ENCODE measurements at places on chromosomes 5 and 9. TPM values are rescaled to one million over a fixed set of nuclear protein-coding genes. Genes with fewer than 3 reads are reported as not detected.

The SLC34A1 gene
- not detected for total RNA-seq

The OTULINL gene
- 0.80 TPM for total RNA-seq

The PCDH12 gene
- not detected for total RNA-seq

The SPOCK1 gene
- total RNA-seq, result not detected

The TAF11L10 gene
- not detected for total RNA-seq

The PCDHGA1 gene
- 0.53 TPM for total RNA-seq

GRCh38 chr9:133612816-133613215 lies 3.6 kb upstream of the FAM163B start:
- no peaks in the 10 kb centered on the region for H3K36me3 ChIP-seq
- H3K4me1 ChIP-seq, result no peaks in the 10 kb centered on the region
- H3K27me3 ChIP-seq, result no peaks in the 10 kb centered on the region
- no peak for DNase-seq

GRCh38 chr5:57857696-57858095 lies 375.1 kb upstream of the ACTBL2 start:
- H3K27me3 ChIP-seq, result no peaks in the 10 kb centered on the region
- no peak for DNase-seq
- no peak overlapping the region for H3K4me3 ChIP-seq
- H3K27ac ChIP-seq, result no peak overlapping the region
- H3K36me3 ChIP-seq, result no peaks in the 10 kb centered on the region
- H3K4me1 ChIP-seq, result no peaks in the 10 kb centered on the region

GRCh38 chr5:113119246-113119924 lies 142.8 kb downstream of the DCP2 start:
- peaks cover 3% of the 10 kb centered on the region for H3K27me3 ChIP-seq
- H3K4me3 ChIP-seq, result no peak overlapping the region
- H3K27ac ChIP-seq, result no peak overlapping the region
- no peaks in the 10 kb centered on the region for H3K36me3 ChIP-seq
- DNase-seq, result no peak
- no peaks in the 10 kb centered on the region for H3K4me1 ChIP-seq

GRCh38 chr5:57246426-57246825 lies 72.6 kb downstream of the GPBP1 start:
- no peak overlapping the region for H3K27ac ChIP-seq
- H3K4me1 ChIP-seq, result no peaks in the 10 kb centered on the region
- H3K4me3 ChIP-seq, result no peak overlapping the region
- peaks cover 58% of the 10 kb centered on the region for H3K36me3 ChIP-seq
- no peaks in the 10 kb centered on the region for H3K27me3 ChIP-seq

DNA sequence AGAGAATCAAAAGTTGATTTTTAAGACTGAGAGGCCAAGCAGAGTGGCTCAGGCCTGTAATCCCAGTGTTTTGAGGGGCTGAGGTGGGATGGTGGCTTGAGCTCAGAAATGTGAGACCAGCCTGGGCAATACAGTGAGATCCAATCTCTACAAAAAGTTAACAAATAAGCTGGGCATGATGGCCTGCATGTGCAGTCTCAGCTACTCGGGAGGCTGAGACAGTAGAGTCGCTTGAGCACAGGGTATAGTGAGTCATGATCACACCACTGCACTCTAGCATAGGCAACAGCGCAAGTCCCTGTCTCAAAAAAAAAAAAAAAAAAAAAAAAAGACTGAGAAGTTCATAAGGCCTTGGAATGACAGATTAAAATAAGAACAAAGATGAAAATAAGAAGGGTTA lies 177.2 kb downstream of the TMEM232 start:
- no peaks in the 10 kb centered on the region for H3K27me3 ChIP-seq
- DNase-seq, result no peak
- no peak overlapping the region for H3K27ac ChIP-seq
- no peaks in the 10 kb centered on the region for H3K36me3 ChIP-seq
- no peak overlapping the region for H3K4me3 ChIP-seq

GRCh38 chr5:142686968-142687367 lies 1.1 kb upstream of the FGF1 start:
- H3K4me3 ChIP-seq, result no peak overlapping the region
- H3K36me3 ChIP-seq, result no peaks in the 10 kb centered on the region
- H3K27me3 ChIP-seq, result no peaks in the 10 kb centered on the region
- DNase-seq, result no peak
- no peak overlapping the region for H3K27ac ChIP-seq

- H3K27ac ChIP-seq, result no peak overlapping the region
- no peaks in the 10 kb centered on the region for H3K27me3 ChIP-seq
- no peak overlapping the region for H3K4me3 ChIP-seq
- no peaks in the 10 kb centered on the region for H3K36me3 ChIP-seq
- H3K4me1 ChIP-seq, result peaks cover 51% of the 10 kb centered on the region
- no peak for DNase-seq
Observed at GRCh38 chr9:104866191-104866590, 61.8 kb downstream of the ABCA1 start.

DNA sequence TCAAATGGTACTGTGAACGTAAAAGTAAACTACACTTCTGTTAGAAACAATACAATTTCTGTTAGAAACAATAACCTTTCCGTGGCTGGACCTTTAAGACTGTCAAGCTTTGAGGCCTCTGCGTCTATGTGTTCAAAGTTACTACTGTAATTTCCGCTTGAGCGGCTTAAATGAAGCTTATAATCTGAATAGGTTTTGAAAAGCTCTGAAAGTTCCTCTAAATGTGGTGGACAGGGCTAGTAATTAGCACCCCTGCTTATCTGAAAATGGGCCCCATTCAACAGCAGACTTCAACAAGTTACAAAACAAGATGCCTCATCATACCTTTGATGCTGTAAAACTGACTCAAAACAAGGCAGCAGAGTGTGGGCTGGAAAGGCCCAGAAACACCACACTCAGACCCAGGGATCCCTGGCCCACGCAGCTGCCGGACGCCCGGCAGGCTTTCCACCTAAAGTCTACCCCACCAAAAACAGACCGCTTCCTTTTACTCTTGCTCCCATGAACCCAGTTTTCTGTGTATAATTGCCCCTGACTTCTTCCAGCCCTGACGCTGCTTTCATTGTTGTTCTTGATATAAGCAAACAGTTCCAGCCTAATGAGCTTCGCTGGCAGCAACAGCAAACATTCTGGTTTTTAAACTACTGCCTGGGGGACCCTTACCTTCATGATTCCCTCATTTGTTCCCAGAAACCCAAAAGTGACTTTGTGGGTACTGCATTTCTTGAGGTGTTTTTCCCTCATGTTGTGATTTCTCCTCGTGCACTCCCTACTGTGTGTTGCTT lies 66.7 kb downstream of the TLE1 start:
- H3K27ac ChIP-seq, result no peak overlapping the region
- H3K4me3 ChIP-seq, result no peak overlapping the region
- H3K36me3 ChIP-seq, result peaks cover 4% of the 10 kb centered on the region
- DNase-seq, result no peak
- H3K27me3 ChIP-seq, result no peaks in the 10 kb centered on the region

DNA sequence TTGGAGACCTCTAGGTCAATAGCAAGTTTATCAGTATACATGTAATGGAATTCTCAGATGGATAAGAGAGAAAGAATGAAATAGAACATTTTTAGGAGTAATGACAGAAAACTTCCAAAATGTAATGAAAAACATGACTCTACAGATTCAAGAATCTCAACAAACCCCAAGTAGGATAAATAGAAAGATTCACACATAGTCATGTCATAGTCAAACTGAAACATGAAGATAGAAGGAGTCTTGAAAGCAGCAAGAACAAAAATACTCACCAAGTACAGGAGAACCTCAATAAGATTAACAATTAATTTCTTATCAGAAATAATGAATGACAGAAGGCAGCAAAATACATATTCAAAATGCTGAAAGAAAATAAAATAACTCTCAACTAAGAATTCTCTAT lies 164.5 kb downstream of the SPATA31D1 start:
- no peaks in the 10 kb centered on the region for H3K4me1 ChIP-seq
- H3K27ac ChIP-seq, result no peak overlapping the region
- DNase-seq, result no peak
- H3K27me3 ChIP-seq, result no peaks in the 10 kb centered on the region
- no peak overlapping the region for H3K4me3 ChIP-seq

DNA sequence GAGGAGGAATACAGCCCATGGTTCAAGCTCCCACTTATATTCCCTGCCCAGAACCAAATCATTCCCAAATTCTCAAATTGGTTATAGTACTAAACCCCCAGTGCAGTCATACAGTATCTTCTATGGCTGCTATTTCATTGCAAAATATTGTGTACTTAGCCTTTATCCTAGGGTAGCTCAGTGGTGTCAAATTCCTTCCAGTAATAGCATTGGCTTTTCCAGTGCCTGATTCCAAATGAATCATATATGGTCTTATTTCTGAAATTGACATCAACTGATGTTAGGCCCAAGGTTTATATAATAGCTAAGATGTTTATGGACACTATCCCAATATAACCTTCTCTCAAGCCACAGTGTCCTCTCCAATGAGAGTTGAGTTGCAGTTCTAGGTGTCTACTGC lies 256.7 kb downstream of the NDUFS4 start:
- H3K36me3 ChIP-seq, result no peaks in the 10 kb centered on the region
- no peak overlapping the region for H3K27ac ChIP-seq
- no peak for DNase-seq
- H3K27me3 ChIP-seq, result no peaks in the 10 kb centered on the region
- H3K4me3 ChIP-seq, result no peak overlapping the region
- no peaks in the 10 kb centered on the region for H3K4me1 ChIP-seq

Data from B cell (primary cell).